ENCODE measurements at places on chromosomes 13 and 19. TPM values are rescaled to one million over a fixed set of nuclear protein-coding genes. Genes with fewer than 3 reads are reported as not detected.
A peak's percentile ranks its signal among the peaks of the same experiment; 100 is the strongest.

The CYP4F3 gene
- total RNA-seq = 0.17 TPM

The SLC10A2 gene
- not detected for total RNA-seq

GRCh38 chr19:1791879-1792278 lies 20.2 kb downstream of the ATP8B3 start:
- DNase-seq = no peak

DNA sequence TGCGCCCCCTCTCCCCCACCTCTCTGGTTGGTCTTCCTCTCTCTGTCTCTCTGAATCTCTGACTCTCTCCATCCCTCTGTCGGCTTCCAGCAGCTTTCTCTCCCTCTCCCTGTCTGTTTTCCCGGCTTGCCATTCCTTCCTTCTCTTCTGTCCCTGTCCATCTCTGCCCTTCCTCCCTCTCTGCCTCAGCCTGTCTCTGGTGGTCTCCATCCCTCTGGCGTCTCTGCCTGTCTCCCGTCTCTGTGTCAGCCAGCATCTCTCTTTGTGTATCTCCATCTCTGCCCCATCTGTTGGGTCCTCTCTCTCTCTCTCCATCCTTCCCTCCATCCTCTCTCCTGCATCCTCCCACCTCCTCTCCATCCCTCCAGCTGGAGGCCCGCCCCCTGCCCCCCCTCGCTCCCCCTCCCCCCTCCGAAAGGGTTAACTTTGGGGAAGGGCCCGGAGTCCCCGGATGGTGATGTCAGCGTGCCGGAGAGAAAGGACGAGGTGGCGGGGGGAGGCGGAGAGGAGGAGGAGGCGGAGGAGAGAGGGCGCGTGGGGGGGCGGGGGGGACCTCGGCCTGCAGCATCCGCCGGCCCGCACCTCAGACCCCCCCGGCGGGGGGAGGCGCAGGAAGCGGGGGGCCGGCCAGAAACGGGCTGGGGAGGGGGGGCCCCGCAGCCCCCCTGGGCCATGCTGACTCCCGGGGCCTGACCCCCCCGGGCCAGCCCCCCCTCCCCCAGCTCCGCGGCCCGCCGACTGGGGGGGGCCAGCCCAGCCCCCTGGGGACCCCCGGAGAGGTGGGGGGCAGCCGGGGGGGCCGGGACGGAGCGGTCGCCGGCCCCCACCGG lies at the start of gene BRSK1:
BRSK1 (plus strand) TSS at position 450 of the 830 bp plus-strand sequence. CDS start 446 bp downstream, outside the sequence.
- peak; percentile 89 for DNase-seq

All from H4 (cell line).